ENCODE measurements at places on chromosomes 7 and 10.

DNA sequence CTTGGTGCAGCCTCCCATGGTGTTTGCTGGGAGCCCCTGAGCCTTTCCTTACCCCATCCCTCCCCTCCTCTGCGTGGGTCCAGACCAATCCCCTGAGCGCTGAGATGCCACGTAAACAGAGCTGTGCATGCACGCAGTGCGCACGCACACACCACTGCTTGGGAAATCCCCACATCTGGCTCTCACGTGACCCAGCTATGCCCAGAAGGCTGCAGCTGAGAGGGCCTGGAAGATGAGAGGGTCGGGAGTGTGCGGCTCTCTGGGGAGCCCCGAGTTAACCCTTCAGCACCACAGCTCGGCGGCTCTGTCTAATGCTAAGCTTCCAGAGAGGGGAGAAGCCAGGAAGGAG lies 177.2 kb downstream of the SH3PXD2A start:
- peak; percentile 98 for DNase-seq

- no peak for DNase-seq
Measured at GRCh38 chr10:17918187-17918903, 33.4 kb upstream of the SLC39A12 start.

GRCh38 chr10:106722524-106722923 lies 442.0 kb downstream of the SORCS1 start:
- DNase-seq = no peak

DNA sequence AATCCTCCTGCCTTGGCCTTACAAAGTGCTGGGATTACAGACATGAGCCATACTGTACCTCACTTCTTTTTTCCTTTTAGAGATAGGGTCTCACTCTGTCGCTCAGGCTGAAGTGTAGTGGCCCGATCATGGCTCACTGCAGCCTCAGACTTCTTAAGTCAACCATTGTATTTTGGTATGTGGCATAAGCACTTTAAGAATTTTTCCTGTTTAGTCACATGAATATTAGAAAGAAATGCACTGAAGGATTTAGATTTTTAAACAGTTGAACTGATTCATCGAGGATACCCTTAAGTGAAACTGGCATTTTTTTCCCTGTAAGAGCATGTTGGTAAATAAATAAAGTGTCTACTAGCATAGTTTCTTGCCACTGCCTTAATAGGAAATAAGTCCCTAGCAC lies 319.3 kb upstream of the CACNA2D1 start:
- no peak for DNase-seq

- DNase-seq = no peak
Measured at GRCh38 chr10:44972874-44973306, 5.7 kb downstream of the DEPP1 start.

DNA sequence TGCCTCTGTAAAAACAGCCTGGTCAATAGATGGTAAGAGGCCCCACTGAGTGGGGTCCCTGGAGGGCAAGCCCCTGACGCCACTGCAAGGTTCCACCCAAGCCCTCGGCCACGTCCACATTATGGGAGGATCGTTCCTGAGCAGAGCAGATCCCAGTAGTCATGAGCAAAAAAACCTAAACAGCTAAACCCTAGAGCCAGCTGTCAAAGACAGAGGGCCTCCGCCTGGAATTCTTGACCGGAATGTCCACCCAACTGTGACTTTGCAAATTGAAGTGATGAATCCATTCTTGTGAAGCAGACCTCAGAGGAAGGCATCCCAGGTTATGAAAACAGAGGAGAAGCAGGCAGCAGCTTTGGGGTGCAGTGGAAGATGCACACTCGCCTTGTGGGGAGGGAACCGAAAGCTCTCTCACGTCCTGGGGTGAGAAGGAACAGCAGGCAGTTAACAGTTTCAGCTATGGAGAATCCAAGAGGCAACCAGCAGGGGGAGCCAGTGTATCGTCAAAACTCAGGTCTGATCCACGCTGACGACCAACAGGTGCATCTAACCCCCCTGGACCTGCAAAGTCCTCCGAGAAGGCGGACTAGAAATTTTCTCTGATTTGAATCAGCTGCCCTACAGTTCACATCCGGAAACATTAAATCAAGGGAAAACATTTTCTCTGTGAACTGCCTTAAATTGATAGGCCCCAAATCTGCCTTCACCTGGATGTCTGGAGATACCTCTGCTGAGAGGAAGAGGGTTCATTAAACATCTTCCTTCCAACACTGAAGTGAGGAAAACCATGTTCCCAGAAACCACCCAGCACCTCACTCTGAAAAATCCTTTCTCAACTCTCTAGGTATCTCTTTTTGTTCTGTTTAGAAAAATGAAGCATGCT lies 139.1 kb upstream of the PFKP start:
- DNase-seq = peak; percentile 53

GRCh38 chr10:5529702-5530411 lies 5.1 kb downstream of the CALML3 start:
- no peak for DNase-seq

DNA sequence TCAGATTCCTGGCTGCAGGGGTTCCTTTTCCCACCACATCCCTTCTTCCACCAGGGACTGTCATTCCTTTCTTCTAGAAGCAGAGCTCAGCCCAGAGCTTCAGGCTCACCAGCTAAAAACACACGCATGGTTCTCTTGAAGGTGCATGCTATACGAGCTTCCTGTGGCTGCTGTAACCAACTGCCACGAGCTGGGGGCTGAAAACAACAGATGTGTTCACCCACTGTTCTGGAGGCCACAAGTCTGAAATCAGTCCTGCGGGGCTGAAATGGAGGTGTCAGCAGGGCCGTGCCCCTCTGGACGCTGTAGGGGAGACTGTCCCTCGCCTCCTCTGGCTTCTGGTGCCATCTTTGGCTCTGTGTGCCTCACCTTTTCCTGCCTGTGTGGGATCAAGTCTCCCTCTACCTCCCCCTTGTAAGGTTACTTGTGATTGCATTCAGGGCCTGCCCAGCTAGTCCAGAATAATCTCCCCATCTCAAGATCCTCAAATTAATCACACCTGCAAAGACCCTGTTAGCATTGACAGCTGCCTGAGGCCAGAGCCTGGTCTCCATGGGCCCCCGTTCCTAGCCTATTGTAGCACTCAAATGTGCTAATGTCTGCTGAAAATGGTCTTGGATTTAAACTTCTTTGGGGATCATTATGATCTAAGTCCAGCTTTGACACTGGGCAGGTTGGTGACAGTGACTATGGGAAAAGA lies 13.7 kb downstream of the RAB19 start:
- no peak for DNase-seq

GRCh38 chr7:148809856-148810255 lies 74.2 kb downstream of the EZH2 start:
- no peak for DNase-seq

DNA sequence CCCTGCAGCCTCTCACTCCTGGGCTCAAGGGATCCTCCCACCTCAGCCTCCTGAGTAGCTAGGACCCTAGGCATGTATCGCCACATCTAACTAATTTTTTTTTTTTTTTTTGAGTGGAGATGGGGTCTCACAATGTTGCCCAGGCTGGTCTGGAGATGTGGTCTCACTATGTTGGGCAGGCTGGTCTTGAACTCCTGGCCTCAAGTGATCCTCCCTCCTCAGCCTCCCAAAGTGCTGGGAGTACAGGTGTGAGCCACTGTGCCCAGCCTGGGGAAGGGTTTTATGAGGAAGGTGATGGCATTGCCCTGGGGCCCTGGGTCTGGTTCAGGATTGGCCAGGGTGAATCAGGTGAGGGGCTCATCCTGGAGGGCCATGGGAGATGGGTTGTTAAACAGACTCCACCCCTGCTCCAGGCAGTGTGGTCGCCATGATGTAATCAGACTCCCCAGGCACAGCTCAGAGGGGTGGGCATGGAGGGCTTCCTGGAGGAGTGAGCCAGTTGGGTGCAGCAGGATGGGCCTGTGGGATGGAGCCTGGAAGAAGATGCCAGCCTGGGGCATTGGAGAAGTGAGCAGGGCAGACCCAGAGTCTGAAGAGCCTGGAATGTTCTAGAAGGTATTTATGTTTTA lies 82.7 kb downstream of the MYL10 start:
- DNase-seq = no peak

- DNase-seq = no peak
Measured at GRCh38 chr10:1731592-1731991, 5.7 kb downstream of the ADARB2 start.

- no peak for DNase-seq
Measured at GRCh38 chr7:32865448-32866030, 26.0 kb downstream of the KBTBD2 start.
